ENCODE measurements at places on chromosomes 2 and 18. TPM values are rescaled to one million over a fixed set of nuclear protein-coding genes. Genes with fewer than 3 reads are reported as not detected.

DNA sequence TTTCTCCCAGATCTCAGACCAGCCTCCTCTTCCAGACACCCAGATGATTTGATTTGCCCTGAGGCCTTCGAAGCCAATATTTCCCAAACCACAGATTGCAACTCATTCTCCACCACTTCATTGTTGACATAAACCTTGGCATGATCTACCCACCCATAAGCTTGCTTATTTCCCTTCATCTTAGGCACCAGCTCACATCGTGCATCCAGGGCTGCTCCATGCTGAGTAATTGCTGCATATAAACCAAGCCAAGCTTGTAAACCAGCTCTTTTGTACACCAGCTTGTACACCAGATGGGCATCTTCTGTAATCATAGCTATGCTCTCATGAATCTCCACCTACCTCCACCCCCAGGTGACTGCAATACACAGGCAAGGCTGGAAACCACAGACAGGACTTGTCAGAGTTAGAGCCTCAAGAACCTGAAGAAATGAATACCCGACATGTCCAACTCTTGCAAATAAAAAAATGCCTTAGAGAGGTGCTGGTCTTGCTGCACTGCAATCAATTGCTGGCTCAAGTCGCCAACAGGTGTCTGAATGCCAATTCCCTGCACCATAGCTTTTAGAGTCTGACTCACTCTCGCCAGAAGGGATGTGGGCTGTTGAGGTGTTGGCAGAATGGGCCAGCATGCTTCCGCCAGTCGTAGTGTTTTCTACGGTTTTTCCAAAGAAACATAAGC lies 31.5 kb downstream of the TRABD2A start:
- no peak overlapping the region for H3K27ac ChIP-seq
- DNase-seq, result no peak
- no peak overlapping the region for H3K4me3 ChIP-seq

- no peaks in the 10 kb centered on the region for H3K4me1 ChIP-seq
- H3K36me3 ChIP-seq, result no peaks in the 10 kb centered on the region
- H3K27me3 ChIP-seq, result no peaks in the 10 kb centered on the region
- H3K4me3 ChIP-seq, result no peak overlapping the region
Observed at GRCh38 chr2:150911766-150912280, 349.8 kb downstream of the RBM43 start.

- H3K27ac ChIP-seq, result no peak overlapping the region
- H3K4me3 ChIP-seq, result no peak overlapping the region
- H3K27me3 ChIP-seq, result no peaks in the 10 kb centered on the region
- no peaks in the 10 kb centered on the region for H3K36me3 ChIP-seq
- H3K4me1 ChIP-seq, result no peaks in the 10 kb centered on the region
Observed at GRCh38 chr2:224359569-224359968, 42.3 kb downstream of the FAM124B start.

KCTD1 gene
- 9.8 TPM for total RNA-seq

GBX2 gene
- total RNA-seq, result not detected

TEKT4 gene
- not detected for total RNA-seq

Measured in upper lobe of right lung (tissue), 1 donor.